ENCODE measurements at places on chromosomes 2 and 18. TPM values are rescaled to one million over a fixed set of nuclear protein-coding genes. Genes with fewer than 3 reads are reported as not detected.

Gene NETO1
- total RNA-seq: 17.1 TPM

Gene AMER3
- total RNA-seq: not detected

Gene EPC2
- 45.2 TPM for total RNA-seq

Gene EFHD1
- 19.8 TPM for total RNA-seq

Gene HRH4
- total RNA-seq: 0.67 TPM

Gene HSBP1L1
- 17.5 TPM for total RNA-seq

Gene SLC9A2
- total RNA-seq: not detected

Gene SERTAD2
- total RNA-seq: 43.3 TPM

GRCh38 chr2:167052825-167053224 is 164.5 kb downstream of the XIRP2 start:
- DNase-seq: no peak

- DNase-seq: no peak
These were observed 287.4 kb upstream of the EPAS1 start for GRCh38 chr2:46009772-46010171.

- DNase-seq: no peak
These were observed at the start of gene GRP for GRCh38 chr18:59219672-59220163. TSS of gene GRP (plus strand) at chr18:59220158. CDS start at chr18:59220266, 108 bp downstream.

DNA sequence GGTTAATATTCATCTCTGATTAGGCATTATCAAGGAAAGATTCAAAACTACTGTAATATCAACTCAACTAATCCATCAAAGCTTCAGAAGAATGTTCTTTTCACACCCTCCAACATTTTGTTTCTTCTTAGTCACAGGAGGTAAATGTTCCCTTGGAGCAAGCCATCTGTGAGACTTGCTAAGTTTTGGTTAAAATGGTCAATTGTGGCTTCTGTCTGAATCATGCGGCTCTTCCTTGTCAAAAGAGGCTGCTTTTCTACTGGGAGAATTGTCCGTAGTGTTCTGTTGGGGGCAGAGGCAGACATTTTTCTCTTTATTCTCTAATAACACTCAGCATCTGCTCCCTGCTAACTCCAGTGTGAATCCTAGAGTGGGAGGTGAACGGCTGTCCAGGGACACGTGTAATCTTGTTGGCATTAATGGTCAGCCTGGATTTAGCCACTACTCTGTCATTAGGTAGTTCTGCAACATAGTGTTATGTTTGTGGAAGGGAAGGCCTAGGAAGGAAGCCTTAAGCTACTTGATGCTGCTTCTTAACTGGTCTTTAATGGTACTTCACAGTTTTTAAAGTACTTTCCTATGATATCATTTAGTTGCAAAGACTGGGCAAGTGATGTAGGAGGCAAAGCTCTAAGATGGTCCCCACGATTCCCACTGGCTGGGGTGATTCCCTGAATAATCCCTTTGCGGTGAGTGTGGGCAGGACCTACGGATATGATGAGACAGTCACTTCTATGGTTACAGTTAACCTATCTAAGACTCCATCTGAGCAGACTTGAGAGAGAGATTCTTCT is 22.6 kb upstream of the FAP start:
- no peak for DNase-seq

DNA sequence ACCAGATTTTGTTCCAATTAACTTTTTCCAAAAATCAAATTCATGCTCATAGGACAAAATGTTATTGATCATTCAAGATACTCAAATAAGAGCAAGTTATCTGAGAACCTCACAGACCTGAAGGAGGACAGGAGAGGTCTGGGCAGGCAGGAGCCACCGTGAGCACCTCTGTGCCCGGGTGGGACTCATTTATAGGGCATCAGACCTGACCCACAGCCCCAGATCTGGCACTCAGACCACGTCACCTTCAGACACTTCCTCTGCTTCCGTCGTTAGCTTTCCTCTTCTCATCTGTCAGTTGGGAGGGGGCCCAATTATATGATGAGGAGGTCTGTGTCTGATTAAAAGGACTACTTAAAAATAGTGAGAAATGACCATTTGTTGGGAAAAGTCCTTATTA is 169.4 kb downstream of the EIPR1 start:
- no peak for DNase-seq

GRCh38 chr2:65525616-65526231 is 93.3 kb upstream of the SPRED2 start:
- no peak for DNase-seq

GRCh38 chr2:175363699-175364098 is 182.2 kb upstream of the ATP5MC3 start:
- DNase-seq: no peak

GRCh38 chr2:70089983-70090525 is 2.8 kb downstream of the PCBP1 start:
- DNase-seq: no peak

DNA sequence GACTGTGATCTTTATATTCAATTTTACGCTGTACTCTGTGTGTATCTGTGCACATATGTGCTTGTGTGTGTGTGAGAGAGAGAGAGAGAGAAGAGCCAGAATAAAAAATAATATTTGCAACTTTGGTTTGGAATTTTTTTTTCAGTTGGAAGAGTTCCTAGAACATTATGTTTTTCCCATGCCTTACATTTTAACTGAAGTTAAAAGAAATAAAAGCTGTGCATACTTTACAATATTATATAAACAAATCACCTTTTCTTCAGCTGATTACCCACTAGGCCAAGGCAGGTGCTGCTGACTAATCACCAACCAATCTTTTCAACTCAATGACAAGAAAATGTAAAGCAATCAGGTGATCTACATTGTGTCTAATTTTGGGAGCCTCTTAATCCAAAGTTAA is 366.3 kb downstream of the NYAP2 start:
- DNase-seq: no peak

- no peak for DNase-seq
These were observed 38.3 kb downstream of the PAPOLG start for GRCh38 chr2:60794271-60794863.

DNA sequence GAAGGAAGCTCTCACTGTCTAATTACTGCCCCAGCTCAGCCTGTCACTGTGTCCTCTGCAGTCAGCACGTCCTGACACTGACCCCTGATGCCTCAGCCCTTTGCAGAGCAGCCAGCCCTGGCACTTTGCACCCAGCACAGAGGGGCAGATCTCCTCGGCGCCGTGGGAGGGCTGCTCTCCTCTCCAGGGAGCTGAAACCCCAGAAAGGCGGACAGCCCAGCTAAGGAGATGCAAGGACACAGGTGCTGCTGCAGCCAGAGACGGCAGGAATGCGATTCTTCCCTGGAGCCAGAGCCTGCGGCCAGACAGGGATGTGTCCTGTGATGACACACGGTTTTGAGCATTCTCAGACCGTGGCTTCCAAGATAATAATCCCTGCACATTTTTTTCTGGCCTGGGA is 34.5 kb upstream of the SIX3 start:
- DNase-seq: no peak

DNA sequence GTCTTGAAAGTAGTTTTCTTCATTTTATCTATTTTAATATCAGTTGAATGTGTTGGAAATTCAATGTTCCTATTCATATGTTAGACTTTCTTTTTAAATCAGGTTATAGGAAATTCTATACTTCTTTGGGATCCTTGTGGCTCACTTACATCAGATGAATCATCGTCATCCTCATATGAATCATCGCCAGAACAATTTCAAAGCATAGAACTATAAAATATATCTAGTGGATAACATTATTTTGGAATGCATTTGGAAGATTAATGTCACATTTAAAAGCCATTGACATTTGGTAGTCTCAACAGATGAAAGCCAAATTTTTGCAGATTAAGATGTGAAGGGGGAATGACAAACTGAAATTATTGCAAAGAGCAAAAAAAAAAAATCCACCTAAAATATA is 94.1 kb downstream of the FAM161A start:
- no peak for DNase-seq

- DNase-seq: no peak
These were observed 168.7 kb downstream of the UBE2E3 start for GRCh38 chr2:181149056-181149455.

- no peak for DNase-seq
These were observed 441 bp downstream of the MPHOSPH10 start for GRCh38 chr2:71130905-71131244.

GRCh38 chr2:157076526-157077161 is 180.9 kb upstream of the GALNT5 start:
- no peak for DNase-seq

- DNase-seq: no peak
These were observed 3.1 kb upstream of the GMPPA start for GRCh38 chr2:219495531-219496122.

GRCh38 chr2:43631618-43632317 is 5.3 kb upstream of the PLEKHH2 start:
- DNase-seq: no peak

GRCh38 chr2:164023896-164024295 is 288.1 kb upstream of the FIGN start:
- DNase-seq: no peak

GRCh38 chr2:197846128-197846527 is 41.7 kb downstream of the PLCL1 start:
- DNase-seq: no peak

GRCh38 chr18:57737400-57738060 is 65.6 kb downstream of the ATP8B1 start:
- no peak for DNase-seq

DNA sequence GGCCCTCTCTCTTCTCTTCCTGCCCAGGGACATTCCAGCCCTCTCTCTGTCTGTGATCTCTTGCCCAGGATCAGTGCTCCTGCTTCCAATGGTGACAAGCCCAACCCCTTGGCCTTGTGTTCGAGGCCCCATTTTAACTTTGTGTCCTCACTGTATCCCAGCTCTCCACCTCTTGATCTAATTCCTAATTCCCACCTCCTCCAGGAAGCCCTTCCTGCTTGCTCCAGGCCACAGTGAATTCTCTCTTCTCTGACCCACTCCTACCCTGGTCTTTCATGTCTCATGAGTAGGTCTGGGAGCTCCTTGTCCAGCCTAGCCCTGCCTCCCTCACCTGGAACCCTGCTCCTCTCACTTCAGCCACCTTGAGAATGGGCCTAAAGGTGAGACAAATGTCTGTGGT is 249.1 kb downstream of the CELF4 start:
- DNase-seq: no peak

DNA sequence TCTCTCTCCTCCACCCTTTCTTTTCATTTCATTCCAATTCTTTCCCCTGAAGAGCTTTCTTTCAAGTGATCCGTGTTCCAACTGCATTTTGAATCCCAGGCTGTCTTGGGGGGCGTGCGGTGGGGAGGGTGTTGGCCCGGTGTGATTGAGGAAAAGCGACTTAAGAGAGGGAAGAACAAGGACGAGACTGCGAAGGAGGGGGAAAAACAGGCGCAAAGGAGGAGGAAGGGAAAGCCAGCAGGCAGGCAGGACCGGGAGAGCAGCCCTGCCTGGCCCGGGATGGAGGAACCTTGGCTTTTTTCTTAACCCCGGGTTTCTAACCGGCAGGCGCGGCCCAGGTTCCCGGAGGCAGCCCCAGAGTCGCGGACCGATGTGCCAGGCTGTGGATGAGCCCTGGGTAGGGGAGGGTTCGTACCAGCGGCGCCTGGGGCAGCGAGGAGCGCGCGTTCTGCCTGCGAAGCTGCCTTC is 1.3 kb downstream of the ADCYAP1 start:
- DNase-seq: no peak

- DNase-seq: no peak
These were observed 34.3 kb upstream of the SNORC start for GRCh38 chr2:232835687-232836208.

Data from spleen (tissue), 13 donors.